NAMALWA (cell line): ENCODE measurements at places on chromosomes 3 and 15.

DNA sequence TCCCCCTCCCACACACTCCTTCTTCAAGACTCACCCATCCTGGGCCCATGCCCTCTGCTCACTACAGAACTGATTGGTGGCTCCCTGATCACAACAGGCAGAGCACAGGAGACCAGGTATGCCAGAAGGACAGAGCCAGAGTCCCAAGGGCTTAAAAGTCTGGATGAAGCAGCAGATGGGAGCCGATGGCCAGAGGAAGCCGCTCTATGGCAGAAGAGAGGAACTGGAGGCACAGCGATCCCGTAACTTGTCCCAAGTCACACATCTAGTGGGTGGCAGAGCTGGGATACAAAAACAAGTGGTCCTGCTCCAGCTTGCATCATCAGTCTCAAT, 20.7 kb downstream of the ITGA11 start:
- no peak for DNase-seq

GRCh38 chr15:40338921-40339620, 1.7 kb downstream of the CCDC9B start:
- DNase-seq = no peak

DNA sequence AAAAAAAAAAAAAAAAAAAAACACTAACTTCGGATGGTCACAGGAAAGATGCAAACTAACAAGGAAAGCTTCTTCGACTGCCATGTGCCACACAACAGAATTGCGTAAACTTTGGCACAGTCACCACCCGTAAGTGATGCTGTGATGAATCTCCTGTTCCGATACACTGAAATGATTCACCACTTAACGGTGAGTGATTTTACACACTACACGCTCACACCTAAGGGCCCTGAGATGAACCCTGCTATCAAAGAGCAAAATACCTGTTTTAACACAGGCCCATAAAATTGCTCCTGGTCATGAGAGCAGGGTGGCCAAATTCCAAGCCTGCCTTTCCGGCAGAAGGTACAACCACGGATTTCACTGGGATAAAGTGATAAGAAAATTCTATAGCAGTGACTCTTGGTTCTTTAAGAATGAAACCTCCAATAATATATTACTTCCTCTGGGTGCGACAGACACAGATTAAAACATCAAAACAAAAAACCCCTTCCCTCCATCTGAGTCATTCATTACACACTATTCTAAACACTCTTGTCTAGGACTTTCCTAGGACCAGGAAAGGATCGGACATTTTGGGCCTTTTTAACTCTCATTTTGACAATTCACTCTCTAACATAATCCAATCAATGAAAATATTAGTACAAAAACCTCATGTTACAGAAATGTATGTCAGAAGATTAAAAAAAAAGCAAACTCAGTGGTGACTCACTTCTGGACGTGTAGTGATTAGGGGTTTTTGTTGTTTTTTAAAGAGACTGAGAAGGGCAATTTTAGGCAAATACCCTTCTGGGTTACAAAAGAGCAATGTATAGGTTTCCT, 28.3 kb downstream of the LRIG1 start:
- DNase-seq = no peak

DNA sequence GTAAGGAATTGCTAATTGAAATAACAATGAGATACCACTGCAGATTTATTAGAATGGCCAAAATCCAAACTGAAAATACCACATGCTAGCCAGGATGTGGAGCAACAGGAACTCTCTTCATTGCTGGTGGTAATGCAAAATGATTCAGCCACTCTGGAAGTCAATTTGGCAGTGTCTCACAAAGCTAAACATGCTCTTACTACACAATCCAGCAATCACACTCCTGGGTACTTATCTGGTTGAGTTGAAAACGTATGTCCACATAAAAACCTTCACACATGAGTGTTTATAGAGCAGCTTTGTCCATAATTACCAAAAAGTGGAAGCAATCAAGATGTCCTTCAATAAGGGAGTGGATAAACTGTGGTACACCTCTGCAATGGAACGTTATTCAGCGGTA, 113.3 kb downstream of the SMAD6 start:
- no peak for DNase-seq

GRCh38 chr3:39454591-39455217, 12.8 kb upstream of the MOBP start:
- DNase-seq = no peak

GRCh38 chr3:160100610-160101009, 112.0 kb downstream of the IL12A start:
- no peak for DNase-seq

GRCh38 chr15:56959318-56959648, 40.8 kb downstream of the TCF12 start:
- DNase-seq = no peak

GRCh38 chr3:87397211-87397610, 120.8 kb upstream of the POU1F1 start:
- no peak for DNase-seq

DNA sequence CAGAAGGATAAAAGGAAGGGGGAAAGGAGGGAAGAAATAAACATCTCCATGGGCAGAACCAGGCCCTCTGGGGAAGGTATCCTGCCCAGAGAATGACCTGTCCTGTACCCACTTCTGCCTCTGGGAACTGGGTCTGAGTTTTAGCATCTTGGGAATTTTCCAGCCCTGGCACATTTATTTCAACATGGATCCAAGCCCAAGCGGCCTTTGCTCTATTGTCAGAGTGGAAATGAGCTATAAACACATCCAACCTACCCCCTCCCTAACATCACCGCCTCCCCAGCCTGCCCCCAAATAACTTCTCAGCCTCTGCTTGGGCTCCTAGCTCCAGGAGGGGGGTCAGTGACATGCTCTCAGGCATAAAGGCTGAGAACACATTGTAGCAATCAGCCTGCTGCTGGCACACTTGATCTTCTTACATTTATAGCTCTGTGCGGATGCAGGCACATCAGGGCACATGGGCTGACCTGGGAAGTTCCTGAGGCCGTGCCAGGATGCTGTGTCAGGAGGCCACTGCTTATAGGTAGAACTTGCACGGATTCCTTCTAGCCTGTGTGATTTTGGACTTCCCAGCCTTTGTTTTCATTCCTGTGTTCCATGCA, 4.6 kb upstream of the OXTR start:
- DNase-seq = no peak

DNA sequence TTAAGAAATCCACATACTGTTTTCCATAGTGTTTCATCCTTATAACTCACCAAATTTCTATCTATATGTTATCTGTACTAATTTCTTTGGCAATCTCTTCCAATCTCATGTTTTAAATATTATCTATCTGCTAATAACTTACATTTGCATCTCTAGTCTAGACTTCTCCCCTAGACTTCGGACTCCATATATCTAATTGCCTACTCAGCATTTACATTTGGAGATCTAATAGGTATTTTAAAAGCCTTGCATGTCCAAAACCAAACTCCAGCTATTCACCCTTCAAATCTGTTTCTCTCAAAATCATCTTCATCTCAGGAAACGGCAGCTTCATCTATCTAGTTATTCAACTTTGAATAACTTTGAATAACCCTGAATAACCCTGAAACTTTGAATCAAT, 35.3 kb downstream of the ZNF385D start:
- no peak for DNase-seq

- DNase-seq = no peak
Measured at GRCh38 chr3:111045564-111045963, 26.1 kb upstream of the NECTIN3 start.

- no peak for DNase-seq
Measured at GRCh38 chr3:45486136-45486535, 97.8 kb downstream of the LARS2 start.

DNA sequence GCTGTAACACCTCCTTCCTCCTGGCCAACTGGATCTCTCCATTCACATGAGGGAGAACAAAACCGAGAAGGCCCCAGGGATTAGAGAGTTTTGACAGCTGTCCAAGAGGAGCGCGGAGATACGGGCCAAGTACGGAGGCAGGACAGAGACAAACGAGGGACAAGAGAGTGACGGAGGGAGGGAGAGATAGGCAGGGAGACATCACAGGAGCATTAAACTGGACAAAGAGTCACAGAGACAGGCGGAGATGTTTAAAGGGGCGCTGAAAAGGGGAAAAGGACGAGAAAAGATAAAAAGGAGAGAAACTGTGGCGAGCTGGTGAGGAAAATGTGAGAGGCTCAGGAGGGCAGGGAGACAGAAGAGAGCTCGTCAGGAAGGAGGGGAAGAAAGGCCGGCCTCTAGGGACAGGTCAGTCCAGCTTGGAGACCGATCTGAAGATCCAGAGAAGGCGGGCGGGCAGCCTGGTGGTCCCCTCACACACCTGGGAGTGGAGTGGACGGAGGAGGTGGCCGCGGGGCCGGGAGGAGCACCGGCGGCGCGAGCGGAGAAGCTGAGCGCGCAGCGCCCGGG, 40.5 kb upstream of the ROPN1 start:
- no peak for DNase-seq

GRCh38 chr3:124776856-124777255, 46.6 kb downstream of the UMPS start:
- no peak for DNase-seq

GRCh38 chr3:123287962-123288302, 86.2 kb downstream of the SEC22A start:
- no peak for DNase-seq

- DNase-seq = peak; percentile 80
Measured at GRCh38 chr15:60507596-60508424, 28.9 kb upstream of the ICE2 start.

DNA sequence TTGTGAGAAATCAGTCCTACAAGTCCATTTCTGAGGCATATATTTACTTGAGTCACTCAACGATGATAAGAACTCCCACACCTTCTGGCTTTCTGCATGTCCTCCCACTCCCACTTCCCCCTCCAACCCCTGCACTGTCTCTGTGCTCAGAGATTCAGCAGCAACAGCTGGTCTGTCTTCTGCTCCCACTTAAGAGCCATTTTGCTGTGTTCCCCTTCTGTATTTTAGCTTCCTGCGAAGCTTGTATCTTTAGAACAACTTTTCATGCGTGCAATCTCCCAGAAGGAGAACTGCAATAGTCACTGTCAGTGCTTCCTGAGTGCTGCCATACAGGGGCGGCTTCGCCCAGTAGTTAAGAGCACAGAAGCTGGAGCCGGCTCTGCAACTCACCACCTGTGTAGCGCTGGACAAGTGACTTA, 90.0 kb upstream of the SPATA12 start:
- no peak for DNase-seq

DNA sequence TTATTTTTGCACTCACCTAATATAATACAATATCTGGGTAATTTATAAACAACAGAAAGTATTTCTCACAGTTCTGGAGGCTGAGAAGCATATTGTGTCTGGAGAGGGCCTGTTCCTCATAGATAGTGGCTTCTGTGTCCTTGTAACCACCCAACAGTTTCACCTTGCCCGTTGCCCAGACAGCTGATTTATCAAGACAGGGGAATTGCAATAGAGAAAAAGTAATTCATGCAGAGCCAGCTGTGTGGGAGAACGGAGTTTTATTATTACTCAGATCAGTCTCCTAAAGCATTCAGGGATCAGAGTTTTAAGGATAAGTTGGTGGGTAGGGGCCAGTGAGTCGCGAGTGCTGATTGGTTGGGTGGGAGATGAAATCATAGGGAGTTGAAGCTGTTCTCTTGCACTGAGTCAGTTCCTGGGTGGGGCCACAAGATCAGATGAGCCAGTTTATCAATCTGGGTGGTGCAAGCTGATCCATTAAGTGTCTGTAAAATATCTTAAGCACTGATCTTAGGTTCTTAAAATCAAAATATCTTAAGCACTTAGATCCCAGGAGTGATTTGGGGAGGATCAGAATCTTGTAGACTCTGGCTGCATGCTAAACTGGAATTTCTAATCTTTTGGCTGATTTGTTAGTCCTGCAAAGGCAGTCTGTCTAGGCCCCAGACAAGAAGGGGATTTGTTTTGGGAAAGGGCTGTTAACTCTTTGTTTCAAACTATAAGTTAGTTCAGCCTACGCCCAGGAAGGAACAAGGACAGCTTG, 33.9 kb upstream of the C15orf39 start:
- DNase-seq = no peak

- DNase-seq = no peak
Measured at GRCh38 chr3:139460529-139460928, 15.8 kb downstream of the RBP2 start.

DNA sequence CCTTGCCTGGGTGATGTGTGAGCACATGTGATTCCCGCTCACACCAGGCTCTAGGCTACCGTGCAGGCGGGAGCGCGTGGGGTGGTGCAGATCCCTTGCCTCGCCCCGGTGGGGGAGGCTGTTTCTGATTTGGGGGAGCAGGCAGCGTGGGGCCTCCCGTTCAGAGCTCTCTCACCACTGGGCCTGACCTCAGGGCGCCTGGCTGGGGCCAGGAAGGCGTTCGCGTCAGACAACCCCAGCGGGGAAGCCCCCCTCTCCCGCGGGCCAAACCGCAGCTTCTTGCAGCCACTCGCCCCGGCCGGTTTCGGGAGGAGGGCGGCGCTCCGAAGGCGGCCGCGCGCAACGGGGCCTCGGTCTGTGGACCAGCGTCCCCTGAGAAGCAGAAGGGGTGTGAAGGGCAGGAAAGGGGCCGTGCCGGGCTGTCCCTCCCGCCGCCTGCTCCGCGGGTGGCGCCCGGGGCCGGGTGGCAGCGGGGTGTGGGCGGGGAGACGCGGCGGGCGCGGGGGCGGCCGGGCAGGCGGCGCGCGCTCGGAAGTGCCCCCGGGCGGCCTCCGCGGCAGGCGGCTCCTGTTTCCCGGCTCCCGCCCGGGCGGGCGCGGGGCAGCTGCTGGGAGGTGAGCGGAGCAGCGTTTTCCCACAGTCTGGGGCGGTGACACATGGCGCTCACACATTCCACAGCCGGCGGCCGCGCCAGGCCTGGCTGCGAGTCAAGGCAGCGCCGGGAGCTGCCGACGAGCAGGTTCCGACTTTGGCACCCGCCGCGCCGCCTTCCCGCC, 65.1 kb upstream of the HES1 start:
- peak; percentile 81 for DNase-seq

- no peak for DNase-seq
Measured at GRCh38 chr15:90877315-90877714, 7.0 kb upstream of the FES start.

GRCh38 chr15:71485094-71485693, 325.2 kb upstream of the NR2E3 start:
- DNase-seq = peak; percentile 17

DNA sequence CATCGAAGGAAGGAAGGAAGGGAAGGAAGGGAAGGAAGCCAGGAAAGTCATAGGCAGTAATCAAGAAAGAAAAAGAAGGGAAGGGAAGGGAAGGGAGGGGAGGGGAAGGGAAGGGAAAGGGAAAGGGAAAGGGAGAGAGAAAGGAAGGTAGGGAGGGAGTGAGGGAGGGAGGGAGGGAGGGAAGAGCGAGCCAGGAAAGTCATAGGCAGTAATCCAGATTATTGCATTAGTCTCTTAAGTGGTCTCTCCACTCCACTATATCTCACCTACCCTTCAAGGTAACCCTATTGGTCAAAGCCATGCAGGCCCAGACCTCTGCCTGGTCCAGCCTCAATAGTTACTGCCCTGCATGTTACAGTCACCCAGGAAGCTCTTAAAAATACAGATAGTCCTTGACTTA, 106.2 kb upstream of the RAP2B start:
- no peak for DNase-seq

- DNase-seq = peak; percentile 15
Measured at GRCh38 chr15:85100186-85100937, 118.7 kb downstream of the PDE8A start.
